ENCODE measurements at places on chromosomes 1 and 21.
A peak's percentile ranks its signal among the peaks of the same experiment; 100 is the strongest.

GRCh38 chr1:201142849-201143725 is 11.2 kb downstream of the TMEM9 start:
- no peak for DNase-seq

DNA sequence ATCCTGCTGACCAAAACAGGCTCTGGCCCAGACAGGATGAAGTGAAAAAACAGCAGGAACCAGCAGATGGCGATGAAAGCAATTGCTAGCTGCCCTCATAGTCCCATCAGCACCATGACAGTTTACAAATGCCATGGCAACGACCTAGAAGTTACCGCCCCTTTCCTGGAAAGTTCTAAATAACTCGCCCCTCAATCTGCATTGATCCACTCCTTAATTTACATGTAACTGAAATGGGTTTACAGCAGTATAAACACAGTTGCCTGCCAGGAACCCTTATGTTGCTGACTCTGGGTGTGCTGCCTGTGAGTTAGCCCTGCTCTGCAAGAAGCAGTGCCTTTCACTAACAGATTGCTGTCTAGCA is 65.5 kb upstream of the CR1L start:
- DNase-seq: peak; percentile 3

DNA sequence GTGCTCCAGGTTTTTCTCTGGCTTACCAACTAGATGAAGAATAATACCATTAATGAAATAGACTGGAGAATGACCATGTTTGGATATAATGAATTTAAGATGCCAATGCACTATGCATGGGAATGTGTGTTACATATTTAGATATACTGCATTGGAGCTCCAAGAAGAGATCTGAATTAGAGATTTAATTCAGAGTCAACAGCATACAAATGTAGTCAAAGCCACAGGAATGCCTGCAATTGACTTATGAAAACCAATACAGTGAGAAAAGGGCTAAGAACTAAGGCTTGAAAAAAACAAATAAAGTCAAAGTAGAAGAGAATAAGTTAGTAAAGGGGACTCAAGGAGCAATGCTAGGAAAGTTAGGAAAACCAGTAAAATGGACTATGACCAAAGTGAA is 59.1 kb downstream of the USP24 start:
- no peak for DNase-seq

DNA sequence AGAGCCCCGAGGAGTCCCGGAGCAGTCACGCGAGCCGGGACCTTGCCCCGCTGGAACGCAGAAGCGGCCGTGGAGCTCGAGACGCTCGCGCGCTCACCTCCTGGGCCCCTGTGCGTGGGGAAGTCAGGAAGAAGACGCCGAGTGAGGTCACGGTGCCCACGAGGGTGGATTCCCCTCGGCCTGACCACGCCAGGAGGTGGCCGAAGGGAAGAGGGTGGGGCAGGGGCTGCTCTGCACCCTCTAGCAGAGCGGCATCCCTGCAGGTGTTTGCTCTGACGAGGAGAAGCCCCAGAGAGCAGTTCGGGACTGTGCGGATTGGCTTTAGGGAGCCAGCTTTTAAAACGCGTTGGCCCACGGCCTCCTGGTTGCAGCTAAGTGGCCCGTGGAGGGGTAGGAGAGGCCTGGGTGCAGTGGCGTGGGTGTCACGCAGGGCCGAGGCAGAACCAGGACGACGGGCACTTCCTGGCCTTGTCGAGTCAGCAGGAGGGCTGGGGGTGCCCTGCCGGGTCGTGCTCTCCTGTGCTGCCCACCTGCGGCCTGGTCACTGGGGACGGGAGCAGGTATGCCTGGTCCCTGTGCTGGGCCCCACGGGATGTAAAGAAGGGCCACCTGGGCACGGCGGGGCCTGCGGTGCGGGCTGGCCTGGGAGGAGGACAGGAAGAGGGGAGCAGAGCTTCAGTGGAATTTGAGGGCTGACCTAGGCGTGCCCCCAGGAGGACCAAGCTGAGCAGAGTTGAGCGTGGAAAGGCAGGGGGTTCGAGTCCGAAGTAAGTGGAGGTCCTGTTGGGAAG is 1.0 kb downstream of the PDXK start:
- no peak for DNase-seq

GRCh38 chr1:67723620-67724019 is 38.6 kb downstream of the GADD45A start:
- no peak for DNase-seq
